ENCODE measurements at places on chromosomes 12 and 14. TPM values are rescaled to one million over a fixed set of nuclear protein-coding genes. Genes with fewer than 3 reads are reported as not detected.
A peak's percentile ranks its signal among the peaks of the same experiment; 100 is the strongest.

The ENDOU gene
- total RNA-seq = not detected

DNA sequence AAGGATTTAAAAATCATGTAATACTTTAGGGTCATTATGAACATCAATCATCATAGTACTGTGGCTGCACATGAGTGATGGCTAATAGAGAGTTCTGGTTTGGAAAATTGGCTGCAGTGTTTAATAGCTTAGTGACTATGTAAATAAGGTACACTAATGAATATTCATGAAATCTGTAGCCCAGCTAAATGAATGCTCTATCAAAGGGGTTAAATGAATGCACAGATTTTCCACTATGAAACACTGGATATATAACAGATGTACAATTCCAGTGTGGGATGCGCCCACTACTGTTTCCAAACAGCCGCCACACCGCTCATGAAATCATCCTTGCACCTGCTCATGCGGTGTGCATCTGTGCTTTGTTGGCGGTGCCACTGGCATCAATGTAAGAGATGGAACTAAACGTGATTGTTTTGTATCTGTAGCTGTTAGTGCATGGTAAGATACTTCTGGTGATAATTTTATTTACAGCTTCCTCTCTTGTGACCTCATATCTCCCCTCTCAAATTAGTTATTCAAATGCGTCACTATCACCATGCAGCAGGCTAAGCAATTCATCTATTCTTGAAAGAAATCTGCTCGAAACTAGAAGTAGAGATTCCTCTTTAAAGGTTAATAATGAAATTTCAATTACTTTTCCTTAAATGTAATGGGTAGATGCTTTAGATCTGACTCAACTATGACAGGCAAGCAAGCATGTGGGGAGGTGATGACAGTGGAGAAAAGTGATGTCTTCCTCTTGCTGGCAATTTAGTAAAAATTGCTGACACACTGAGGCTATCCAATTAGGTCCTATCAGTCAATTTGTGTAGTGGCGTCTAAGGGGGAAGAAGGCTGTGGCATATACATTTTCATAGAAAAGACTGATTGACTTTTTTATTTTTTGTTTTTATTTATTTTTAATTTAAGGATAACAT is 433.6 kb downstream of the AEBP2 start:
- no peak overlapping the region for H3K27ac ChIP-seq
- H3K27me3 ChIP-seq = no peaks in the 10 kb centered on the region
- peaks cover 6% of the 10 kb centered on the region for H3K4me1 ChIP-seq
- no peaks in the 10 kb centered on the region for H3K36me3 ChIP-seq

- H3K4me1 ChIP-seq = no peaks in the 10 kb centered on the region
- H3K27me3 ChIP-seq = no peaks in the 10 kb centered on the region
- no peaks in the 10 kb centered on the region for H3K36me3 ChIP-seq
- H3K4me3 ChIP-seq = no peak overlapping the region
These were observed 100.9 kb downstream of the FAR2 start for GRCh38 chr12:29249930-29250329.

DNA sequence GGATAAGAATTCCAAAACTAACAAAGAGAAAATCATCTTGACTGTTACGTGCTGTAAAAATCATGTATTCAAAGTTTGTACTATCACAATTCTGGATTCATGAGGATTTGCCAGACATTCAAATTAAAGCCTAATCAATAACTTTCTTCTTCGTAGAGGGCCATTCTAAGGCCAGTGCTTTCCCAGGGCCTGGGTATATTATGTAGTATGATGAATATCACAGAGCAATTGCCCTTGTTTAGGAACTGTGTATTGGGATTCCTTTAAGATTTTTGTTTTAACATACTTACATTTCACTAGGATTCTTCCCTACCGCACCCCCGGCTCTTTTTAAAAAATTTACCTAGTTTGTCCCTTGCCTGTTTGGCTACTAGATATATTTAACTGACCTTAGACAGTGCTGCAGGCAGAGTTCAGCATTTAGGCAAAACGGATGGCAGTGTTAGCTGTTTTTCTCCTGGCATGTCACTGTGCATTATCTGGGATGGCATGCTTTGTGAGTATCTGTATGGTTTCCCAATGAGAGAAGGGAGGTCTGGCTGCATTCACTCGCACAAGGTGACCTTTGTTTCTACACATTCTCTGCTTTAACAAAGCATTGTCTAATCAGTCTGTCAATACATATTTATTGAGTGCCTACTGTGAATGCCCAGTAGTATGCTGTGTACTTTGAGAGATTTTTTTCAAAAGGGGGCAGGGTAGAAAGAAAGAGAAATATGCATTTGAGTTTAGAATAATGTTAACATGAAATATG is 63.3 kb downstream of the ERC1 start:
- H3K36me3 ChIP-seq = no peaks in the 10 kb centered on the region
- no peaks in the 10 kb centered on the region for H3K27me3 ChIP-seq
- H3K4me1 ChIP-seq = no peaks in the 10 kb centered on the region
- H3K4me3 ChIP-seq = no peak overlapping the region
- H3K27ac ChIP-seq = no peak overlapping the region
- DNase-seq = no peak

GRCh38 chr12:82886671-82887340 is 200.1 kb downstream of the TMTC2 start:
- H3K4me3 ChIP-seq = no peak overlapping the region
- no peaks in the 10 kb centered on the region for H3K4me1 ChIP-seq
- H3K27ac ChIP-seq = no peak overlapping the region
- peak; percentile 8 for DNase-seq
- no peaks in the 10 kb centered on the region for H3K36me3 ChIP-seq

All from osteoblast (primary cell).